ENCODE measurements at places on chromosomes 6 and 20. TPM values are rescaled to one million over a fixed set of nuclear protein-coding genes. Genes with fewer than 3 reads are reported as not detected.

Gene C20orf204
- 1.1 TPM for polyA plus RNA-seq

DNA sequence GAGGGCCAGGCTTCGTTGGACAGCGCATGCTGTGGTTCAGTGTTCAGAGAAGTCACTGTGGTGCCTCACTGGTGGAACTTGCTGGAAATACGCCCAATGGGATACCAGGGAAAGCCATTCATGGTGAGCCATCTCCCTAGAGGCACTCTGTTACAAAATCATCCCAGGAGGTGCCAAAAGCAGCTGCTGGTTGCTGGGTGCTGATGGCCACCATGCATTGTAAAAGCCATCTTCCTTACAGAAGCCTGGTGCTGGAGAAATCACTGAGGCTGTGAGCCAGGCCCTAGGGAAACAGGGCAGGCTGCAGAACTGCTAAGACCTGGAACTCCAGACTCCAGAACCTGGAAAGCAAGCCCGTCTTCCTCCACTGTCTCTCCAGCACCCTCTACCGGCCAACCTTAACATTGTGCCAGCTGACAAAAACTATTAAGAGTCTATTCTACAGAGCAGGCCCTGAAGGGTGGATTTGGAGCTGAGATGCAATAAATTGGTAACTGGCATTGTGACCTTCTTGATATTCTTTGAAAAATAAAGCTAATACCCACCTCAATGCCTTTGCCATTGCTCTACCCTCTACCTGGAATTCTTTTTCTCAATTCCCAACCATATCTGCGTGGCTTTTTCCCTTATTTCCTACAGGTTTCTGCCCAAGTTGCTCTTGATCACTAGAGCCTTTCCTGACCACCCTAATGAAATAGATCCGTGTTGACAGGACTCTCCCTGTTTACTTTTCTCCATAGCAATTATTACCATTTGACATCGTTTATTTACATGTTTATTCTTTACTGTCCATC lies 18.5 kb downstream of the SNRPB start:
- peak; percentile 27 for DNase-seq

Gene SIRPB2
- 1.8 TPM for polyA plus RNA-seq

Gene ULBP2
- 2.5 TPM for polyA plus RNA-seq

DNA sequence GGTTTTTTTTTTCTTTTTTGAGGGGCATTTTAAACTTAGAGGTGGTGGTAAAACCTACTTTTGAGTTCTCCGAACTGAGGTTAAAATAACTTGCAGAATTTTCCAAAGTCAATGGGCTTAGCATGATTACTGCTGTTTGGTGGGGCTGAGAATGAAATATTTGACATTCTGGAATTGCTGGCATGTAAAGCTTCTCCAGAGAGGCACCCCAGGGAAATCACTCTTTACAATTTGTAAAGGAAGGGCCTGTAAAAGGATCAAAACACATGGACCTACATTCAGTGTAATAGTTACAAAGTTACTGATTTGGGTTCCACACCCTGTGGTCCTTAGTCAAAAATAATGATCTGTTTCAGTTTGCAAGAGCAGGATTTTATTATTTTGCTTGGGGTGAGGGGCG lies 5.5 kb downstream of the FAM217B start:
- no peak for DNase-seq

- DNase-seq, result no peak
Measured at GRCh38 chr6:106750142-106750918, 121.0 kb downstream of the QRSL1 start.

Gene CDH22
- polyA plus RNA-seq, result 0.12 TPM

Data from right lung (tissue), 10 donors.